ENCODE measurements at places on chromosomes 2 and 18.

DNA sequence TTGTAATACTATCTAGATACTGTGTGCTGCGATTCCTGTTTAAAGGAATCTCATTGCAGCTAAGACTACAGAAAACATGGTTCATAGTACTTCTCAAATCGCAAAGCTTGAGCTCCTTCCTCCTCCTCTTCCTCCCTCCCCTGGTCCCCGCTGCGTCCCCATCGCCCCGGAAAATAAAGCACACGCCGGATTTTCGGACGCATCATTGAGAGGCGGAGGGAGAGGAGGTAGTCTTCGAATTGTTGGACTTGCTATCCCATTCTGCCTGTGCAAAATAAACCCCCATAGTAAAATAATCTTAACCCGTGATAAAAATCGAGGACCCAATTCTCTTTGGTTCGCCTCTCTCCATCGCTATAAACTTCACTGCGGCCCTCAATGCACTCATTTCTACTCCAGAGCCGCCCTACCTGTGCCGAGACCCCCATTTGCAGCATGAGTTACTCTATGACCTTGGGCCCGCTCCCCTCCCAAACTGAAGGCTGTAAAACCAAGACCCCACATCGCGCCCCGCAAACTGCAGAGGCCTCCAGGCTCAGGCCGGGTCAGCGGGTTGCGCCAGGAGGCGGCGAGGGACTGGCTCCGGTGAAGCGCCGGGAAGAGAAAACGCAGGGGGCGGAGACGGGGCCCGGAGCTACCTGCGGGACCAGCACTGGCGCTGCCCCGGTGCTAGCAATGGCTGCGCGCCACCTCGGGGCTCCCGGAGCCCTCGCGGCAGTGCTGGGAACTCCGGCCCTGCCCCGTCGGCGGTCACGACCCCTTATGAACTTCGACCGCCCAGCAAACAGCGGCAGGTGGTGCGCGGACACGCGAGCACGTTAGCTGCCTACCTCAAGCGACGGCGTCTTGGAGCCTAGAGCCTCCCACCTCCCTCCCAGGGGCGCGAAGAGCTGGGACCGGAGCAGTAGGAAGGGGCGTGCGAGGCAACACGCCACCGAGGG, 649 bp downstream of the ESCO1 start:
- DNase-seq = peak; percentile 21

DNA sequence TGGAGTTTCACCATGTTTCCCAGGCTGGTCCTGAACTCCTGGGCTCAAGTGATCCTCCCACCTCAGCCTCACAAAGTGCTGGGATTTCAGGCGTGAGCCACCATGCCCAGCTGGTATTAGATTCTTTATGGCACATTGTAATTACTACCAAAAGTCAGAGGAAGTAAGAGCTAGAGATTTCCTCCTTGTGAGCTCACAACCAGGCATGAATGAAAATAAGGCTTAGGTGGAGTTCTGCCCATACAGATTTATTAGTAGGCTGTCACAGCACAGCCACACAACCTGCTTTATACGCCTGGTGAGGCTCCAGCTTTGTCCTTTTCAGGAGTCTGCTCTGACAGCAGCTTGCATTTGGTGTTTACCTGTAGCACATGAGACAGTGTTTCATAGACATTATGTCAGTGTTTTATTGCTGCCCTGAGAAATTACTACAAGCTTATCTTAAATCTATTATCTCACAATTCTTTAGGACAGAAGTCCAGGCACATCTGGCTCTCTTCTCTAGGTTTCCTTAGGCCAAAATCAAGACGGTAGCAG, 156.6 kb downstream of the TANC1 start:
- DNase-seq = no peak

DNA sequence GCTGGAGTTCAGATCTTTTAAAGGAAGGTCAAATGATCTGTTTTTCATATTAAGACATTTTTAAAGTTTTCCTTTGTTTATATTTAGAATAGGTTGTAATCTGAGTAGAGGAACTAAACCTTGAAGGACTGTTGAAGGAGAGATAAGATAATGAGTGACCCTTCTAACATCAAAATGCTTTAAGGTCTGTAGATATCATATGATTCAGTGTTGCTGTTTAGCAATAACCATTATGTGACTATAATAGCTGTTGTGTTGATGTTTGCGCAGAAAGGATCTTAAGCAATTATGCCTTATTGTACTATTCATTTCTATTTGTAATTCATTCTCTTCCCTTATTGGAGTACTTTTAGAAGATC, 60.0 kb downstream of the SLC16A14 start:
- no peak for DNase-seq

DNA sequence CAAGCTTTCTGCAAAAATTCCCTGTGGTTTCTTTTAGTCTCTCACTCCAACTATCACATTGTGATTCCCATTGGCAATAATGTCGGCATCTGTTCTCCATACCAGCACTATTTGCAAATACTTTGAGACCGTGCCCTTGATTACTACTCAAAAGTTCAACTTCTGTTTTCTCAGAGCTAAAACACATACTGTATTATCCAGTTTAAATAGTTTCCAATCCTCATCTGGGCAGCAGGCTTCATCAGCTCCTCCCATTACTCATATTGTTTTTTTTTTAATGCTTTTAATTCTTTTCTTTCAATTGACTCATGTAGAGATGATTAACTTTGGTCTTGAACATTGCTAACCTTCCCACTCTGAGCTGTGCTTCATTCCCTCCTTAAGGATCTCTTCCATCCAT, 135.8 kb downstream of the METTL8 start:
- no peak for DNase-seq

GRCh38 chr2:38934742-38935141, 45.1 kb downstream of the ARHGEF33 start:
- no peak for DNase-seq

DNA sequence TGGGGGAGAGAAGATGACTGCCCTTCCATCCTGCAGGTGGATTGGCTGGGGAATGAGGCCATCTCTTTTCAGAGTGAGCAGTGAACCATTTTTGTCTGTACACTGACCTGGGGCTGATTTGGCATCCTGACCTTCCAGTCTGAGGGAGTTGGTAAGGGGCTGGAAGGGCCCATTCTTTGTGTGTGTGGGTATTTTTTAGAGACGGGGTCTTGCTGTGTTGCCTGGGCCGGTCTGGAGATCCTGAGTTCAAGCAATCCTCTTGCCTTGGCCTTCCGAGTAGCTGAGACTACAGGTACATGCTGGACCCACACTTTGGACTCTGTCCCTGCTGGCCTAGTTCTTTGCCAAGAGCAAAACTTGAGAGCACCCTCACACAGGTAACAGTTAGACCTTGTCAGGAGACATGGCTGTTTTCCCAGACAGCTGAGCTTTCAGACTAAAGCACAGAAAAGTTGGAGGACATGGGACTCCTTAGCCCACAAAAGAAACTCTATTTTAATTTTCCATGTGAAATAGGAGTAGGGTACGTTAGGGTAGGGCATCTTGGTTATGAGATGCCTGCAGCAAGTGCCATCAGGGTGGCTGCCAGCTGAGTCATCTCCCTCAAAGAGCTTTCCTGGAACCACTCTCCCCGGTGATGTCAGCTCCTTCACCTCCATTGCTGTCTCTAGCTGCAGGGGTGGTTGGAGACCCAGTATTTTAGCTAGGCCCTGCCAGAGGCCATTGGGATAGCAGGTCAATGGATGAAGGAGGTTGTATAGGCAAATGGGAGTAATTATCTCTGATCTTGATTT, 60.7 kb downstream of the DGKD start:
- DNase-seq = no peak

DNA sequence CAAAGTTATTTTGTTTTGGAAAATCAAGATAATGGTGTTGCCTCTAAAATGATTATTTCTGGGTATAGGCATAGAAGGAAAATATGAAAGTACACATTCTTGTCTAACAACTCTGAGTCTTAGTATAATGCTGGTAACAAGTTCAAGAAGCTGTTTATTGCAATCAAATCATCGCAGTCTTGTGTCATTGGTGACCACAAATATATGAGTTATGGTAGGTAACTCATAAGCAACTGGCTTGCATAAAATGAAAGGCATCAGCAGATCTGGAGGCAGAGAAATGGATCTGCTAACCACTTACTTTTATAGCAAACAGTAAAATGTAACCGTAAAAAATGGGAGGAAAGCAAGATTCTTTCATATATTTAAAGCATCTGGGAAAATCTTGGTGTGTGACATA, 156.2 kb upstream of the TCF4 start:
- no peak for DNase-seq

- DNase-seq = no peak
Observed at GRCh38 chr18:74264303-74265020, 27.3 kb downstream of the CYB5A start.

- no peak for DNase-seq
Observed at GRCh38 chr2:160492401-160493226, 993 bp downstream of the RBMS1 start.

DNA sequence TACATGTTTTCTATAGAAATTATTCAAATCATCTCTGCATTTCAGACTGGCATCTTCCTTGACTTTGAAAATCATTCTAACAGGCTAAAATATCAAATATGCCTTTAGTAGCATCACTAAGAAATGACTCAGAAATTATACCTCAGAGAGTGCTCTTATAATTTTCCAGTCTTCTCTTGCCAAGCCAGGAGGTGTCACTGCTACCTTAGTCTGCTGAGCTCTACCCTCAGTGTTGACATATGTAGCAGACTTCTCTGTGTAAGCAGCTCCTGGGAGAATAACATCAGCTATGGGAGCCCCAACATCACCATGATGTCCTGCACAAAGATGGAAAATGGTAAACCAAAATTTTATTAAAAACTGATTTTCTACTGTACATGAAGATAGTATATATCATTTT, 31.6 kb downstream of the NDUFS1 start:
- DNase-seq = no peak

DNA sequence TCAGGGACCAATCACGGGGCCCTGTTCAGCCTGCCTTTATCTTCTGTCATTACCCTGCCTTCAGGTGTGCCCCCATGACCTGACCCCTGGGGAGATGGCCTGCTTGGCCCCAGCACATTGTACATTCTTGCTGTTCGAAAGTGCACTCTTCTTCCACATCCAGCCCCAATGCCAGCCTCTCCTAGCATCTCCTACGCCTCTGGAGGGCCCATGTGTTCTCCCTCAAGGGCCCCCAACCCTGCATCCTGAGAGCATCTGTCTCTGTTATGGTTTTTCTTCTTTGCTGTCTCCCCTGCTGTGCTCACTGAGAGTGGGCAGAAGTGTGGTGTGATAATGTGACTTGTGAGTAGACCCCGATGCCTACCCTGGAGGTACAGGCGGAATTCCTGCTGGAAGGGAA, 41.5 kb upstream of the OTOS start:
- no peak for DNase-seq

GRCh38 chr18:43572163-43572562, 294.9 kb upstream of the SYT4 start:
- no peak for DNase-seq

GRCh38 chr2:37869304-37869703, 55.8 kb upstream of the RMDN2 start:
- no peak for DNase-seq

DNA sequence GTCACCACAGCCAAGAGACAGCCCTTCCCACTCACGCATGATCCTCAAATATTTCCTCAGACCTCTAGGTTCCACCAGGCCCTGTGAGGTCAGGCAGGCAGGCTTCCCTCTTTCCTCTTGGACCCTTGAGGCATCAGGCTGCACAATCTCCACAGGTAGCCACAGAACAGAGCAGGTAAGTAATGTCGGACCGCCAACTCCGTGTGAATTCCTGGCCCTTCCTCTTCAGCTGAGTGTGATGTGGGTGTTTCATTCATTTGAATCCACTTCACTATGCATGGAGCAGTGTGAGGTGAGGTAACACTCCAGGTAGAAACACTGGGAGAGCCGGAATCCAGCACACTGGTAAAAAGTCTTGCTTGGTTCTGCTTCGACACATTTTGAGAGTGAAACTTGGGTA, 44.0 kb downstream of the MRPL35 start:
- DNase-seq = no peak

DNA sequence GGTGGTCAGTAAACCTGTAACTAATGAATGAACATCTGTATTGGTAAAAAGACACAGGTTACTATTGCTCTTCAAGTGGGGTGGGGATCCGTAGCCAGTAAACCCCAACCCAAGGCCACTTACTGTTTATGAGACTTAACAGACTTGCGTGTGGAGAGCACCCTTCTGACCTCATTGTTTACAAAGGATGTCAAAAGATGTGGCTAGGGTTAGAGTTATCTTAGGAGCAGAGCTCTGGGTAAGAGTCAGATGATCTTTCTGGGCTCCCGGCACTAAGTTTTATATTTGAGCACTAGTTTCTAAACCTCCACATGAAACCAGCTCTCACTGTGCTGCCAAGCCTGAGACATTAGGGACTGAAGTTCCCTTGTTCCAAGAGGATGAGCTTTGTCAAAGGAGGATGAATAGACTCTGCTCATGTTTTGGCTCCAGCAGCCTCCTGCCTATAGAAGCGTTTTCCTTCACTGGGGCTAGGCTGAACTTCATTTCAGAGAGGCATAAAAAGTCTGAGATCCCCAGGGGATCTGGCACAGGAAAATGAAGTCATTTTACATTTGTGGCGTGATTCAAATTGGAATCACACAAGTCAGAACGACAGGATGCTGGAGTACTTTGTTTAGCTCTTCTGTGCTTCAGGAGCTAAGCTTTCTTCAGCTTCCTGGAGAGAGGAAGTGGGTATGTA, 403.1 kb upstream of the TRIB2 start:
- no peak for DNase-seq

GRCh38 chr2:20333738-20334137, 16.9 kb downstream of the PUM2 start:
- DNase-seq = no peak

GRCh38 chr18:70288851-70289328, at the start of gene SOCS6:
TSS of gene SOCS6 (plus strand) at chr18:70289045. CDS start at chr18:70324669, 35,624 bp downstream.
- DNase-seq = peak; percentile 31

DNA sequence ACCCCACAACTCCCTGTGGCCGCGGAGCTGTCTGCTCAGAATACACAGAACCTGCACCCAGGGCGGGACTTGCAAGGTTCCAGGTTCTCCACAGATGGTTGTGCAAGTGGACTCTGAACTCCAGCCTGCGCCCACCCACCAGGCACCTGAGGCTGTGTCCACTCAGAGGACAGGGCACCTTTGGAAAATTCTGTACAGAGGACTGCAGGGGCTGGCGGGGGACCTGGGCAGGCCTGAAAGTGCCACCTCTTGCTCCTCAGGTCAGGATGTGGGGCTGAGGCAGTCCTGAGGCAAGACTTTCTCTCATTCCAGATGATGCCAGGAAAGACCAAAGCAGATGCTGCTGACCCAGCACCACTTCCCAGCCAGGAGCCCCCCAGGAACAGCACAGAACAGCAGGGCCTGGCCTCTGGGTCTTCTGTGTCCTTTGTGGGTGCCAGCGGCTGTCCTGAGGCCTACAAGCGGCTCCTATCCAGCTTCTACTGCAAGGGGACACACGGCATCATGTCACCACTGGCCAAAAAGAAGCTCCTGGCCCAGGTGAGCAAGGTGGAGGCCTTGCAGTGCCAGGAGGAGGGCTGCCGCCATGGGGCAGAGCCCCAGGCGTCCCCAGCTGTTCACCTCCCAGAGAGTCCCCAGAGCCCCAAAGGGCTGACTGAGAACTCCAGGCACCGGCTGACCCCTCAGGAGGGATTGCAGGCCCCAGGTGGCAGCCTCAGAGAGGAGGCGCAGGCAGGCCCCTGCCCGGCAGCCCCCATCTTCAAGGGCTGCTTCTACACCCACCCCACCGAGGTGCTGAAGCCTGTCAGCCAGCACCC, 14.4 kb downstream of the ARID5A start:
- DNase-seq = no peak

GRCh38 chr2:217733461-217733860, 269.3 kb downstream of the TNS1 start:
- DNase-seq = no peak
